GM13976 (cell line): ENCODE measurements at places on chromosomes 1 and 21.
A peak's percentile ranks its signal among the peaks of the same experiment; 100 is the strongest.

DNA sequence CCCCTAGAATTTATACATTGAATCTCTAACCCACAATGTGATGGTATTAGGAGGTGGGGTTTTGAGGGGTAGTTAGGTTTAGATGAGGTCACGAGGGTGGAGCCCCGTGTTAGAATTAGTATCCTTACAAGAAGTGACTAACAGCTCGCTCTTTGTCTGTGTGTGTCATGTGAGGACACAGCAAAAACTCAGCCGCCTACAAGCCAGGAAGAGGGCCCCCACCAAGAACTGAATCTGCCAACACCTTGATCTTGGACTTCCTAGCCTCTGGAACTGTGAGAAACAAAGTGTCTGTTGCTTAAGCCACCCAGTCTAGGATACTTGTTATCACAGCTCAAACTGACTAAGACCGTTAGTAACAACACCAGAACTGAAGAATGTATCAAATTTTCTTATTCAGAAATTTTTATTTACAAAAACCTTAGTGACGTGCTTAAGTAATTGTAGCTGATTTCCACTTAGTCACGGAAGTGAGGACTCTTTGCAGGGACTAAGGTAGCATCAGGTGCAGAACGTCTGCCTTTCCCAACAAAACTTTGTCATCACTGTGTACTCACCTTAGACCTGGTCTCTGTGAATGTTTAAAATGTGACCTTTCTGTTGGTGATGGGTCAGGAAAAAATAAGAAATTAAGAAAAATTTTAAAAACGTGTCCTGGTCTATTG, 24.5 kb upstream of the LRRC8C start:
- no peak for DNase-seq

GRCh38 chr1:86551305-86551704, 4.4 kb downstream of the CLCA4 start:
- DNase-seq = no peak

GRCh38 chr1:218211241-218211640, 73.9 kb upstream of the RRP15 start:
- no peak for DNase-seq

DNA sequence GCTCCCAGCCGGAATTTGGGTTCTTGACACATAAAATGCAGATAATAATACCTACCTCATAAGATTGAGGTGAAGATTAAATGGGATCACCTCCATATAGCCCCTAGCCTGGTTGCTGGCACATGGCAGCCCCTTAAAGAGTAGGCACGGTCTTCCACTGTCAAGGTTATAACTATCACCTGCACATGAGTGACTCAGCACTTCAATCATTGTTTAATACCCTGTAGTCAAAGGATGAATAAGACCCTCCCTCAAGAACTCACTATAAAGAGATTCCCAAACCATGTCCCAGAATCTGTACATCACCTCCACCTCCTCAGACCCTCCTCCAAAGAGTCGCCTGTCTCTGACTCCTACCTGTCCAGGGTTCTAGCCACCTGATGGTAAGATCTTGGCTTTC, 6.5 kb upstream of the LMNA start:
- no peak for DNase-seq

DNA sequence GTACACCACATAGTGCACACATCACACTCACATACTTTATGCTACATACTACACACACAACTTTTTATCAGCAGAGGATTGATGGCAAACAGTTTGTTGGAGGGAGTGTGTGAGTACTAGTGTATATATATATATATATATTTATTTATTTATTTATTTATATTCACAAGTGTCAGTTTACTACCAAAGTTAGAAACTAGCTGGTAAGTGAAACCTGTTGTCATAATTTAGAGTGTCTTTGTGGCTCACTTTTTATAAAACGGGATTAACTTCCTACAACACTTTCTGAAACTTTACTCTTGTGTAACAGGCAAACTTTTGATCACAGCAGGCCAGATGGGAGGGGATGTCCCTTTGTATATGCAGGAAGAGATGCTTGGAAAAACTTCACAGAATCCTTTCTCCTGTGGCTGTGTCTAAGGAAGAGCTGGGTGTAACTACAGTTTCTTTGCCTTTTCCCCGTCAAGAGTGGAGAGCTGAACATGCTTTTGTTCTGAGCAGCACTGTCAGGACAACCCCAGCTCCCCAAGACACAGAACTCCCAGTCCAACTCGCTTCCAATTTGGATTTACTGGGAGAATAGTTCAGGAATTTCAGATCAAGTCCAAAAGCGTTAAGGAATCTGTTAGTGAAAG, 1.9 kb upstream of the SAMD13 start:
- no peak for DNase-seq

DNA sequence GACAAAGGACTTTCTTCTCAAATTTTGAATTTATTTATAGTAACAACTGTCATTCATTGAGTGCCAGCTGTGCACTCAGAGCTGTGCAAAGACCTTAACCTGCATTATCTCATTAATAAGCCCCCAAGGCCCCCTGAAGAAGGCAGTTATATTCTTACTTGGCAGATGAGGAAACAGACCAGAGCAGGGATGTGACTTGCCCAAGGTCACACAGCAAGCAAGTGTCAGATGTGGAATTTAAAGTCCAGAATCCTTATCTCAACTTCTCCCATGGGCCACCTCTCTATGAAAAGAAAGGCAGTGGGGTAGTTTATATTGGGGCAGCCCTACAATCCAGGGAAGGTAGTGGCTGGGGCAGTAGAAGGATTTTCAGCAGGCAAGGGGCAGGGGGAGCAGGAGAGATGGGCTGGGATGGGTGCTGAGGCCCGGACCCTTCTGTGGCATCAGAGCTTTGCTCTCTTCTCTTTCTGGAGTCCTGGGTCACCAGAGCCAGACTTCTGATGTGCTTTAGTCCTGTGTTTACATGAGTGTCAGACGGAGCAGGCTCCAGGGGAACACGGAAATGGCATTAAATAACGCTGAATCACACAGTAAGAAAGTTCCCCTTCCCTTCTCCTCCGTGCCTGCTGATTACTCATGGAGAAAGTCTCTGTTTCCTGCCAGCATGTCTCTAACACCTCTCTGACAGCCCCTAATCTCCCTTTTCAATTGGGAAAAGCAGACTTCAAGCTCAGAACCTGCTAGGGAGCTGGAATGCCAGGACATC, 39.5 kb downstream of the EPHB2 start:
- DNase-seq = no peak

- peak; percentile 57 for DNase-seq
These were observed 11.5 kb downstream of the NECAP2 start for GRCh38 chr1:16451841-16452528.

DNA sequence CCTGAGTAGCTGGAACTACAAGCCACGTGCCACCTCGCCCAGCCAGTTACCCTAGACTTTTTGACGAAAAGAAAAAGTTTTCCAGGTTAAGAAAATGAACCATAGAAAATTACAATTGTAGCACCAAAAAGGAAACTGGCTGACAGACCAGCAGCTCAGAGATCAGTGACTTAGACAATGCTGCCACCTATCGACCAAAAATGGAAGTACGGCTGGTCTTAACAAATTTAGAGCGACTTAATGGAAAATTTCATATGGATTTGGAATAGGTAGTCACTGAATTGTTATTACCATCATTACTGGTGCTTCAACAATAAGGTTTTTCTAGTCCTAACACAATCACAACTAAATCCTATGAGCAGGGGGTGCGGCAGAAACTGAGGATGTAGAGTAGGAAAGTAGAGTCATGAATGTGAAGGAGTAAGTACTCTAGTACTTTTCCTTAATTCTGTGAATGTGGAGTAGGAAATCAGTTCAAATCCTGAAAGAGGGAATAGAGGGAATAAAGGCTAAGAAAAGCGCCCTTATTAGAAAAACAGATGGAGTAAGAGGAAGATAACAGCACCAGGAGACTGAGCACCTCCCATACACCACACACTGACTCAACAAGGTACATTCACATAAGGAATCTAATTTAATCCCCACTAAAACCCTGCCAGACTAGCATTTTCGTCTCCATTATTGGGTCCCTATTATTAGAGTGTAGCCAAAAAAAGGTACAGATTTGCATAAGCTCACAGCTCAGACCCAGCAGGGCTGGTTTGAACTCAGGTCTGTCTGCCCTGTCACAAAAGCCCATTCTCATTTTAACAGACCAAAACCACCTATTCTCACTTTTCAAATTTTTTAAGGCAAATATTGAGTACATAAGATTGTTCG, 37.9 kb upstream of the MGST3 start:
- DNase-seq = peak; percentile 60

DNA sequence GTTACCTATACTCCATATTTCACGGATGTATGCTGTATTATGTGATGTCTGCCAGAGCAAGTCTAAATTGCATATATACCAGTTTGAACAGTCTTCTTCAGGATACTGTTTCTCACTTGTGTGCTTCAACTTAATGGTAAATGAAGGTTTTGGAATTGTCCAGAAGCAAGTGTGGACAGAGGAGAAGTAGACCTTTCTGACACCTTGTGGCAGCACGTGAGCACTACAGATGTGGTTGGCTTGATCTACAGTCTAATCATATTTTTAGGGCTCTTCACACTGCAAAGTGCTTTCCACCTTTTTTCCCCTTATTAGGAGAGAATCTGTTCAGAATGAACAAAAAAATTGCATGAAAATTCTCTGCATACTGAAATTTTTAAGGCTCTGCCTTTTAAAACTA, 10.9 kb downstream of the MORC3 start:
- peak; percentile 65 for DNase-seq

GRCh38 chr1:28744184-28744583, 7.4 kb downstream of the YTHDF2 start:
- DNase-seq = no peak

- DNase-seq = no peak
These were observed 40.6 kb downstream of the SCP2 start for GRCh38 chr1:52967666-52968065.

DNA sequence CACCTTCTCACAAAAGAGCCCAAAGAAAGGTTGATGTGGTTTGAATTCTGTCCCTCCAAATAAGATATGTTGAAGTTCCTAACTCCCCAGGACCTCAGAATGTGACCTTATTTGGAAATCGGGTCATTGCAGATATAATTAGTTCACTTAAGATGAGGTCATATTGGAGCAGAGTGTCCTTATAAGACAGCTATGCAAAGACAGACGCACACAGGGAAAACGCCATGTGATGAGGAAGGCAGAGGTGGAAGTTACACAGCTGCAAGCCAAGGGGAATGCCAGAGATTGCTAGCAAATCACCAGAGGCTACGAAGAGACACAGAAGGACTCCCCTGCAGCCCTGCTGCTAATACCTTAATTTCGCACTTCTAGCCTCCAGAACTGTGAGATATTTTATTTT, 5.2 kb upstream of the ABCB10 start:
- DNase-seq = no peak

- DNase-seq = peak; percentile 16
These were observed 735 bp upstream of the BRINP3 start for GRCh38 chr1:190478149-190479049.

DNA sequence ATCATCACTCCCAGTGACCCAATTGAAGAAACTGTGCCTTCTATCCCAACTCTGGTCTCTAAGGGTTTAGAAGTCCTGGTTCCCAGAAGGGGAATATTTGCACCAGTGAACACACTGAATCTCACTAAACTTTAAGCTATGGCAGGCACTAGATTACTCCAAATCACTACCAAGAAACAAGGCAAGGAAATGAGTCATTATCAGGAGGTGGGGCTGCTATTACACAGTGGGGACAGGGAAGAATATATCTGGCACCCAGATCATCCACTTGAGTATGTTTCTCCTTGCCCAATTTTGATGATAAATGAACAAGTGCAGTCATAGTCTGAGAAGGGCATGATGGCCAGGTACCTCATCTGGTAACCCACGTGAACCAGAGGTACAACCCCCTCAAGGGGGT, 7.0 kb downstream of the MRPL9 start:
- DNase-seq = no peak

GRCh38 chr1:231016234-231016633, 23.8 kb downstream of the FAM89A start:
- no peak for DNase-seq

DNA sequence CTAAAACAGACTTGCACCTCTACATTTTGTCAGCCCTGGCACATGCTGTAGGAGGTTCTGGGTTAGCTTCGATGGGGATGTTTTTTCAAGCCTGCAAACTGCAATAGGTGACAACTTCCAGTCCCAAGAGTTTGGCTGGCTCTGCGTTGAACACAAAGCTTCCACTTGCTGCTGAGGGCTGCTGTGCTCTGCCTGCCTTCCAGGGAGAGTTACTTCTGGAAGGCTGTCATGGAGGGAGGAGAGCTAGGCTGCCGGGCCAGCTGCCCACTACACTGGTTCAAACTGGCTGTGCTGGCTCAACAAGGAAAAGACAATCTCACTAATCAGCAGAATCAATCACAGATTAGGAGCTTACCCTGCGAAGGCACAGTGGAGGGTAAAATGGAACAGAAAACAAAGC, 46.7 kb upstream of the PPP2R5A start:
- DNase-seq = no peak

DNA sequence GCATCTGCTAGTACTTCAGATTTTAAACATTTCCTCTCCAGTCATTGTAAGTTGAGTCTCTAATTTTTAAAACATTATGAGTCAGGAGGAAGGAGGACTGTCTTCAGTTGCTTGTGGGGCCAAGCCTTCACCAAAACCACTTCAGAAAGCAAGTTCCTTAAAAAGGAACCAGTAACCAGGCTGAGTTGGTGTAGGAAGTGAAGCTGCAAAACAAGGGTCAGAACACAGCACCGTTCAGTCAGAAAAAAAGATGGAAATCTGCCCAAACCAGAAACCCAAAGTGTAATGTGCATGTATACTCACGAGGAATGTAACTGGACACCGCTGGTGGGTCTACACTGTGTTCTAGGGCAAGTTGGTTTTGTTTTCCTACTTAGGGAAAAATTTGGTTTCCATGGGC, 402.1 kb downstream of the SETD4 start:
- DNase-seq = peak; percentile 24

GRCh38 chr1:37360011-37360410, 114.4 kb upstream of the ZC3H12A start:
- DNase-seq = no peak

DNA sequence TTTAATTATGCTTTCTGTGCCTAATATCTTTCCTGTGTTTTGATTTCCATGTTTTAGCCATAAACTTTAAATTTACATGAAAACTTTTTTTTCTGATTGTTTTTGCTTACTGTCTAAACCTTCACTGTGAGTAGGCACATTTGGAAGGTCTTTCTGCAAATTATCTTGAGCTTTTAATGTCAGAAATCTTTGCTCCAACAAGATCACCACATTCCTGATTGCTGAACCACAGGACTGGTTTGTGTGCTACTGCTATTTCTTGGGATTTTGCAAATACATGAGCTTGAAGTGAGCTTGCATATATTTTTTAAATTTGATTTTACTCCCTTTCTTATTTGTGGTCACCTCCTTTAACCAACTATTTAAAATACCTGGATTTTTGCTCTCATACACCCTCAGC, 61.3 kb downstream of the PTBP2 start:
- DNase-seq = no peak
